ENCODE measurements at places on chromosomes 3 and 15.

DNA sequence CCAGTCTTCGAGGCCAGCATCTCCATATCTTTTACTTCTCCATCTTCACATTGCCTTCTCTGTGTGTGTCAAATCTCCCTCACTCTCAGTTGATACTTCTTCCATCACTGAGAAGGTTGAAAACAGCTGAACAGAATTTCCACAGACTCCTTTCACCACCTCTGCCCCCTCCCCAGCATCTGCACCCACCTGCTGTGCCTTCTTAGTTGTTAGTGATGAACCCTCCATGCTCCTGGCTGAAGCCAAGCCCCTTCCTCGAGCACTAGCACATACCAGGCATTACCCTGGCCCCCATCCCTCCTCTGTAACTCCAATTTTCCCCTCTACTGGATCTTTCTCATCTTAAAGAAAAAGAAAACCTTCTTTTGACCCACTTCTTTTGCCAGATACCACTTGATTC, 27.8 kb upstream of the ESYT3 start:
- DNase-seq, result no peak

- no peak for DNase-seq
Measured at GRCh38 chr3:188133646-188134045, 20.3 kb upstream of the LPP start.

GRCh38 chr15:63156755-63157117, 541 bp downstream of the RPS27L start:
- peak; percentile 25 for DNase-seq

DNA sequence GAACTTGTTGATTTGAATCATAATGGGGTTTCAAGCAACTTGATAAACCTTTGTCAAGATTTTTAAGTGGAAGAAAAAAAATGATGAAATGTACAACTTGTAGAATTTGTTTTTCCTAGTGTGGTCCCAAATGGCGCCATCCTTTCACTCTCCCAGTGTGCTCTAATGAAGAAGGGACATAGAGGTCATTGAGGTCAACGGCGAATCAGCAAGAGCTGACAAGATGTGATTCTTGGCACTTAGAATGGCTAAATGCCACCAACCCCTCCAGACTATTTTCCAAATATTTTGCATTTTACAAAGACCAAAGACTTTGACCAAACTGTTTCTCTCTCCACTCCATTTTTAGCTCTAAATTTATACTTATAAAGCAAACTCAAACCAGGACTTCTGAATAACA, 320.2 kb upstream of the MME start:
- no peak for DNase-seq

DNA sequence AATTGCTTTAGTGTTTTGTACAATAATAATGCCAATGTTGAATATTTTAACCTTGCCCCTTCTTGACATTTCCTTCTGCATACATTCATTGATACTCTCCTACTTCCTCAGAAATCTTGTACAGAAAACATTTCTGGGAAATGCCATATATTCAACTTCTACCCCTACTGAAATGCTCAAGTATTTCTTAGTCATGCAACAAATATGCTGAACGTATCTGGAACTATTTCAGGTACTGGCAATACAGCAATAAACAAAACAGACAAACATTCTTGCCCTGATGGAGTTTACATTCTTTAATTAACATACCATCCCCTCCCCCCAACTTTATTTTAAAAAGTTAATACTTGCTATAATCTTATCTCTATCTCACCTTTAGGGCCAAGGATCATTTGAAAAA, 147.2 kb downstream of the STAG1 start:
- DNase-seq, result no peak

- no peak for DNase-seq
Measured at GRCh38 chr15:85383470-85384148, 3.2 kb downstream of the AKAP13 start.

DNA sequence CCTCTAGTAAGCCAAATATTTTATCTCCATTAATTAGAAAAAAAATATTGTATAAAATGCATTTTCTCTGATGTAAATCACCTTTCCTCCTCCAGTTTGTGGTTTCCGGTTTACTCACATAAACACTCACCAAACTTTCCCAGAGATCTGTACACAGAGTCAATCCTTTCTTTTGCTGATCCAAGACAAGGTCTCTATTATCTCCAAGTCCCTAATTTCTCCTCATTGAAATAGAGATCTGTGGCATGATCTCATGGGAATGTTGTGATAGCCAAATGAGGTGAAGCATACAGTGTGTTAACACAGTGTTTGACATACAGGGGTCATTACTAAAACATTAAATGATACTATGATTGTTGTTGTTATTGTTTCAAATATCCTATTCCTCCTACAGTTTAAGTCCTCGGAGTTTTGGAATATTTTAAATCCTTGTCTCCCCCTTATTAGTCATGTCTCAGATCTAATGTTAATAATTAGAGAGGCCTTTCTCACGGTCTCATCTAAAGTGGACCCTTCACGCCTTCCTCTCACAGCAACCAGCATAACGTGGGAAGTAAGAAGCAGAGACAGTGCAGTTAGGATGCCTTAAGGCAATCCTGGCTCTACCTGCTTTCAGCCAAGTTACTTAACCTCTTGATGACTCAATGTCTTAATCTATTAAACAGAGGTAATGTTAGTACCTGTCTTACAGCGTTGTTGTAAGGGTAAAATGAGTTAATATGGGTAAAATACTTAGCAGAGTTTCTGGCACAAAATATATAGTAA, 333.3 kb downstream of the GRM7 start:
- DNase-seq, result no peak

GRCh38 chr3:64880916-64881315, 193.1 kb upstream of the ADAMTS9 start:
- DNase-seq, result no peak

DNA sequence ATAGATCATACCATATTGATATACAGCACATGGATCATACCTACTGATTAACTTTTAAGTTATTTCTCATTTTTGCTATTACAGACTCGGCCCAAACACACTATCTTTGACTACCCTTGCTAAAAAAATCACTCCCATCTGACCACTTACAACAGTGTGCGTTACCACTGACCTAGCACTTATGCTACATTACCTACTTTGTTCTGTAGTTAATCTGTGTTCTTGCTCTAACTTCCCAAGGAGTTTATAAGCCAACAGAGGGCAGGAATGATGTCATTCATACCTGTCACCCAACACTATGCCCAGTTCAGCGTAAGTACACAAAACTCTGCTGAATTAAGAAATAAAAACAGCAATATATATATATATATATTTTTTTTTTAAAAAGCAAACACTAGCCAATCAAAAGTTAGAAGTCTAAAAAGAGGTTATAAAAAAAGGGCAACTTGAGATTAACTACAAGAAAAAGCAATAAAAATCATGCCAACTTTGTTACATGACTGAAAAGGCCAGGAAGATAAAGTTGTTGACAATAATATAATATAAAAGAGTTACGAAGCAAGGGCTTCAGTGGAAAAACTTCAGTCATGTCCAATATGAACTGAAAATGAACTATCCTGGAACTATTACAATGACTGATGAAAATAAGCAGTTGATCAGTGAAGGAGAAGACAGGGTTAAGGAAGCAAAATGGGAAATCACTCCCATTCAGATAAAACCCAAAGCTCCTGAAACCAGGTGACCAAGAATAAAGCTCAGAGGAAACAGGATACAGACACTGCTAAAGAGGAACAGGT, 33.6 kb downstream of the EDC3 start:
- no peak for DNase-seq

DNA sequence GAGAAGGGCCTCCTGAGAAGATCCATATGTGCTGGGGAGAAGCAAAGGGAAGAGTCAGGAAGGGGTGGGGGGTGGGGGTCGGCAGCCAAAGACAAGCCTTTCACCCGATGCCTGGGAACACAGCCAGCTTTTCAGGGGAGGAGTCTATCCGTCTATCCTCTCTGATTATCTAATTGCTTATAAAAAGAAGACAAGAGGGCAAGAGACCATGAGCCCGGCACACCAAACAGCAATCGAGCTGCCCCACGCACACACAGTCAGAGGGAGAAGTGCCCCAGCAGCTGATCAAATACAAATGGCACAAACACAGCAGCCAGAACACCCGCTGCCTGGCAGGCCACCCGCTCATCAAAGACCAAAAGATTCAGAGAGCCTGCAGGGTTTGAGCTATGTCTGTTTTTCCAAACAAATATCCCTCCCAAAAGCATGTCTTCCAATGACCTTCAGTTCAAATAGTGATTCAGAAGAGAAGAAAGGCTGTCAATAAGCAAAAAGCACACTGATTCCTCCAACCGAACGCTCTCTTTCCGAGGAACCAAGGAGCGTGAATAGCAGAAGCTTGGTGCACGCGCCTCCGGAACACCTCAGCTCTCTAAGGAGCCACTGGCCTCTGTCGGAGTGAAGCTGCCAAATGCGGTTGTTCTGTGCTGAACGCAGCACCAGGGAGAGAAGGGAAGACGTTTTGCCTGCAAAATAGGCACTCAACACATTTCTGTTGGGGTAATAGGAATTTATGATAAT, 419.2 kb downstream of the OCA2 start:
- no peak for DNase-seq

DNA sequence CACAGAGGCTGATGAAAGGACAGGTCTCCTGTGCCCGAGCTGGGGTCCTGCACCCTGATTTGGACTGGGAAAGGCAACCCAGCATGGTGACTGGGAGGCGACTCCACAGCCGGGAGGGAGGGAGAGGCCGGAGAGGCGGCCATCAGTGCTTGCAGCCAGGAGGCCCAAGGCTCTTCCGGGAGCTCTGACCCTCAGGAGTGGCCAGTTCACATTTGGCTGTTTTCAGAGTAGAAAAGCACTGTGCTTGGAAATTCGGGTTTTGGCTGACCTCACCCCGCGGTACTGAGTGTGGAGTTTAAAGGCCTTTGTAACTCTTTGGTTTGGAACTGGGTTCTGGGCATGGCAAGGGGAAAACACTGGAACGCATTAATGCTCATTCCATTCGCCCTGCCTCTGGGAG, 31.9 kb downstream of the SMAD6 start:
- DNase-seq, result no peak

GRCh38 chr3:57951066-57951882, 56.9 kb upstream of the FLNB start:
- peak; percentile 16 for DNase-seq

GRCh38 chr3:178085817-178086123, 450.5 kb upstream of the KCNMB2 start:
- no peak for DNase-seq

DNA sequence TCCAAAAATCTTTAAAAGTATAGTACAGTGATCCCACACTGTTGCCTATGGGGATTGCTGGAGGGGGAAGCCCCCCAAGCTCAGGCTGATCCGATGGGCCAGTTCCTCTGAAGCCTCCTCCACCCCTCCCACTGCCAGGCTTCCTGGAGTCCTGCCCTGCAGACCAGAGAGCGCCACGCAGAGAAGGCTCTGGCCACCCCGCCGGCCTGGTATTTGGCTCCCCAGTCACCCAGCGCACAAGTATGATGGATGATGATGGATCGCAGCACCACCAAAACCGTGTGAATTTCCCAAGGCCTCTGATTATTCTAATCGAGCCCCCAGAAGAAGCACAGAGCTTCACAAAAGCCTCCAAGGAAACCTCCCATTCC, 259.0 kb downstream of the MECOM start:
- DNase-seq, result no peak

All from stimulated activated naive CD8-positive, alpha-beta T cell treated with anti-CD3 and anti-CD28 coated beads, Interleukin-15, Interleukin-2, amounts not matched to agents 100 U/mL and 50 U/mL, for 24 hours (primary cell).